ENCODE measurements at places on chromosomes 2 and 18.

GRCh38 chr2:70011335-70011734, 49.9 kb upstream of the ASPRV1 start:
- DNase-seq: no peak

GRCh38 chr2:237865623-237866041, 6.2 kb downstream of the RAMP1 start:
- DNase-seq: no peak

GRCh38 chr2:85843543-85843942, 45.2 kb downstream of the ST3GAL5 start:
- DNase-seq: peak; percentile 24

DNA sequence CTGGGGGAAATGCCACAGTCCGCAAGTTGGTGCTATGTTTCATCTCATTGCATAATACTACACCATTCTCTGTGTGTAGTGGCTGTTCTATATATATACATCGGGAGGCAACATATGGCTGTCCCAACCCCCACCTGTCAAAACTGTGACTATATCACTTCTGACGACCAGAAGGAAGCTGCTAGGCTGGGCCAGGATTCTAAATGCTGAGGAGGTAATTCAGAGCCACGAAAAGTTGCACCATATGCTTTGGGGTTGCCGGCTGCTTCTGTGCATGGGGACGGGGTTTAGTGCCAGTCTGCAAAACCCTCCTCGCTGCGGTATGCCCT, 117.3 kb downstream of the MSH2 start:
- no peak for DNase-seq

DNA sequence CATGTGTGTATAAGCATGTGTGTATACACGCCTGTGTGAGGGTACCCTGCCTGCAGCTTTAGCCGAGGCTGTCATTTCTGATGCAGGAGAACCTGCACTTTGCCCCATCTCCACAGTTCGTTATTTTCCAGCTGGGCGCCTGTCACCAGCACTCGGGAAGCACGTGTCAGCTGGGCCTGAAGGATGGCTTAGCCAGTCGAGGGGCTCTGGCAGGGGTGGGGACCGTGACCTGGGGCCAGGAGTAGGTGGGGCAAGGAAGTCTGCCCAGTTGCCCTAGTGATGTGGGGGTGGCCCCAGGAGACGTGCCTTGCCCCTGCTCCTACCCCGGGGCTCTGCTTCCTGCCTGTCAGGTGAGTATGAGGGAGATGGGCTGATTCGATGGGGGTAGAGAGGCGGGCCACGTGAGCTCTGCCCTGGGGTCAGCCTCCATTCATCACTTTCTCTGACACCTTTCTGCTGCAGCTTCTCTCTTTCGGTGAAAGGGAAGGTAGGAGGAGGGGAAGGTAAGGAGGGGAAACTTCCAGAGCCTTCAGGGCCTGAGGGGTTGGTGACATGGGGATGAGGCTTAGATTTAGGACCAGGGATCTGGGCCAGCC, 130.6 kb upstream of the SKOR2 start:
- no peak for DNase-seq

DNA sequence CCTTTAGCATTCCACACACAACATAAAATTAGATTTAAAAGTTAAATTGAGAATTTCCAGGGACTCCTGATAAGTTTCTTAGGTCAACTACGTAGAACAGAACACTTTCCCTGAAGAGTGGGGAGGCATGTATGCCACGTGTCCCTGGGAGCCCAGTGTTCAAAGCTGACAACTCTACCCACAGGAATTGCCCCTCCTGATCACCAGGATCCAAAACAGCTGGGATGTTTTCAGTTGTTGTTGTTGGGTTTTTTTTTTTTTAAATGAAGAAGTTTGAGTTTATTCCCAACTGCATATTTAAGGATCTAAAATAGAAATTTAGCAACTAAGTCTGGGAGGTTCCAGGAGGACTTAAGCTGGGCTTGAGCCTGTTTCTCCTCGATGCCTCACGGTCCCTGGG, 100.5 kb downstream of the TPGS2 start:
- DNase-seq: no peak

GRCh38 chr18:44681076-44681970, 635 bp downstream of the SETBP1 start:
- DNase-seq: no peak

GRCh38 chr2:229653531-229653930, 60.8 kb downstream of the DNER start:
- no peak for DNase-seq

All from CD4-positive, alpha-beta T cell treated with Interleukin-4 for 4 hours (primary cell).